ENCODE measurements at places on chromosomes 1 and 21.

DNA sequence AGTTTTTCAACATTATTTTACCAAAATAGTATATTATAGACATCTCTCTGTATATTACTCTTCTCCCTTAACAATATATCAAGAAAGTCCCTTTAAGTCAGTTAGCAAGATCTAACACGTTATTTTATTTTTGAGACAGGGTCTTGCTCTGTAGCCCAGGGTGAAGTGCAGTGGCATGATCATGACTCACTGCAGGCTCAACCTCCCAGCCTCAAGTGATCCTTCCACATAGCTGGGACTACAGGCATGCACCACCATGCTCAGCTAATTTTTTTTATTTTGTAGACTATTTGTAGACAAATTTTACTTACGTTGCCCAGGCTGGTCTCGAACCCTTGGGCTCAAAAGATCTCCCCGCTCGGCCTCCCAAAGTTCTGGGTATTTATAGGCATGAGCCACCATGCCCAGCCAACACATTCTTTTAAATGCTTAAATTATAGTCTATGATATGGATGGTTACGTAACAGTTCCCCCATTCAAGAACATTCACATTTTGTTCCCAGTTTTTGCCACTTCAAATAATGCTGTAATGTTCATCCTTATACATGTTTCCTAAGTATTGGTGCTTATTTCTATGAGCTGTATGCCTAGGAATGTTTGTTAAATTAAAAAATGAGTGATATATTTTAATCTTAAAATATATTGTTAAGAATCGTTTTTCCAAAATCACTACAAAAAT, 70.4 kb downstream of the TUT4 start:
- no peak for DNase-seq

- no peak for DNase-seq
These were observed 481.2 kb upstream of the NR5A2 start for GRCh38 chr1:199546323-199546722.

DNA sequence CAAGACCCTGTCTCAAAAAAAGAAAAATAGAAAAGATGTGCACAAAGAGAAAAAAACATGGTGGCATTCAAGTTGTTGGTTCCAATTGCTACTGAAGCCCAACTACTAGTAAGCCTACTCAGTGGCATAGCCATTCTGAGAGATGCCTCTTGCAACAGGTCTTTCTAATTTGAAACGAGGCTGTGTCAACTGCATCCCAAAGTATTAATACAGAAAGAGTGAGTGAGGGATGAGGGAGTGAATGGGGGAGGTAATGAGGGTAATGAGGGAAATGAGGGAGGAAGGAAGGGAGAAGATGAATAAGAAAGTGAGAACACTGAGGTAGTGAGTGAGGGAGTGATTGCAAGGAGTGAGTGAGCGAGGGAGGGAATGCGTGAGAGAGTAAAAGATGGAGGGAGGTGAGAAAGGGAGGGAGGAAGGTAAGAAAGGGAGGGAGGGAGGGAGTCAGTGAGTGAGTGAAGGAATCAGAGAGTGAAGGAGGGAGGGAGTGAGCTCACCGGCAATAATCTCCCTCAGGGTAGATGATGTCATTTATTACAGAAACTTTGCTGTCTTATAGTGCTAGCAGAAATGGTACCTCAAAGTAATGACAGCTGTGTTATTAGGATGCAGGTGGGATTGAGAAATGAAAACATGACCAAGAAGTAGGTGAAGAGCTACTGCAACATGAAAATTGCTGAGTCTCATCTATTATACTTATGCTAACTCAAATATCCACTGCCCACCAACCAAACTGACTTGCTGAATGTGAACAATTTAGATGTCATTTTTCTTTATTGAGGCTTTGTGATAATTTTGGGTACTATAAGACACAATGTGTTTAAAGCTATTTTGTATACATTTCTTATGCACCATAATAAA, 75.6 kb upstream of the ADAM30 start:
- DNase-seq, result no peak

DNA sequence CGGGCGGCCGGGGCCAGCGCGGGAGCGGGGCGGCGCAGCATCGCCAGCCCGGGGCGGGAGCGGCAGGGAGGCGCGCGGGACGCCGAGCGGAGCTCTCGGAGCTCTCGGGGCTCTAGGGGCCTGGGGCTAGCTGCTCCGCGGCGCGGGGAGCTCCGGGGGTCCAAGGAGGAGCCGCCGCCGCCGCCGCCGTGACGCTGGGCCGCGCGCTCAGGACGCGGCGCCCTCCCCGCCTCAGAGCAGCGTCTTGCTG, 147 bp downstream of the CLSTN1 start:
- DNase-seq, result no peak

GRCh38 chr1:12447307-12447706, 170.7 kb downstream of the DHRS3 start:
- DNase-seq, result no peak

DNA sequence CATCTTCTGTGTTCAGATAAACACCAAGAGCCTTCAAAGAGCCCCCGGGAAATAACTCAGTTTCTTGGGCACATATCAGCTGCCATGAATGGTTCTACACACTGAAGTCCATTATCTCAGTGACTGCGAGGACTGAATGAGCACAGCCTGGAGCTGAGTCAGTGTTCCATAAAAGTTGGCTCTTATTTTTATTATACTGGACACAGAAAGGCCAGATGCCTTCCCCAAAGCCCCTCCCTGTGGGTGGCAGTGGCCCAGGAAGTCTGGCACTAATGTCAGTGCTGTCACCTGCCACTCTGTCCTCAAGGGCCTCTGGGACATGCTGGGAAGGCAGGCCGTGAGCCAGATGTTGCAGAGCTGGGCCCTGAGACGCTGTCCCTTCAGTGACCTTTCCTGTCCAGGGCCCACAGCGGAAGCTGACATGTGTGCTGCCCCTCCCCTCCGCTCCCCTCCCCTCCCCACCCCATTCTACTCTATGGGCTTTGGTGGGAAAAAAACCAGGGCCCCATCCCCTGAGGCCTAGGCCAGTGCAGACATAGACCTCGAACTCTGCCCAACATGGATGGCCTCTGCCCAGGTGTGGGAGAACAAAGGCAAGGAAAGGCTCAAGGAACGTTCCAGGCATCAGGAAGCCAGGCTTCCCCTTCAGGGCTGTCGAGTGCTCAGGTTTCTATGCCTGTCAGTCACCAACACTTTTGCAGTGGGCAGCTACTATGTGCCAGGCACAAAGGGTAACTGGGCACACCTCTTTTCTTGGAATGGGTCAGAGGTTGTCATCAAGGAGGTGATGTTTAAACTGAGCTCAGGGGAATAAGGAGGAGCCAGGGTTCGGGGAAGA, 22.4 kb upstream of the NPPB start:
- DNase-seq, result no peak

- no peak for DNase-seq
These were observed 4.7 kb downstream of the SZRD1 start for GRCh38 chr1:16371725-16372124.

GRCh38 chr1:230113593-230114236, 46.7 kb downstream of the GALNT2 start:
- DNase-seq, result no peak

DNA sequence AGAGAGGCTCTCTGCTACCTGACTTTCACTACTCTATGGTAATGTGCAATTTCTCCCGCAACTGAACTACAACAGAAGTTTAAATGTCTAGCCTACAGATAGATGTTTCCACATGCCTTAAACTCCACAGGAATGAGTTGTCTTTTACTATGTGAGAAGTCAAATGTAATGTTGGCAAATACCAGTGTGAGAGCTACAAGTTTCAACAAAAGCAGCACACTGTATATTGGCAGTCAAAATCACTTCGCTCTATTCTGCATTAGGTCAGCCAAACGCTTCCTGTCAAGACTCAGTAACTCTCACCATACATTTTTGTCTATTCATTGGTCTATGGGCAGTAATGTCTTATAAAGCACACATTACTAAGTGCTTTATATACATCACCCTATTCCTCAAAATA, 41.9 kb downstream of the LUZP1 start:
- no peak for DNase-seq

- no peak for DNase-seq
These were observed 96.8 kb downstream of the NR5A2 start for GRCh38 chr1:200124309-200124708.

- no peak for DNase-seq
These were observed 1.6 kb downstream of the CRYBG2 start for GRCh38 chr1:26352338-26352679.

DNA sequence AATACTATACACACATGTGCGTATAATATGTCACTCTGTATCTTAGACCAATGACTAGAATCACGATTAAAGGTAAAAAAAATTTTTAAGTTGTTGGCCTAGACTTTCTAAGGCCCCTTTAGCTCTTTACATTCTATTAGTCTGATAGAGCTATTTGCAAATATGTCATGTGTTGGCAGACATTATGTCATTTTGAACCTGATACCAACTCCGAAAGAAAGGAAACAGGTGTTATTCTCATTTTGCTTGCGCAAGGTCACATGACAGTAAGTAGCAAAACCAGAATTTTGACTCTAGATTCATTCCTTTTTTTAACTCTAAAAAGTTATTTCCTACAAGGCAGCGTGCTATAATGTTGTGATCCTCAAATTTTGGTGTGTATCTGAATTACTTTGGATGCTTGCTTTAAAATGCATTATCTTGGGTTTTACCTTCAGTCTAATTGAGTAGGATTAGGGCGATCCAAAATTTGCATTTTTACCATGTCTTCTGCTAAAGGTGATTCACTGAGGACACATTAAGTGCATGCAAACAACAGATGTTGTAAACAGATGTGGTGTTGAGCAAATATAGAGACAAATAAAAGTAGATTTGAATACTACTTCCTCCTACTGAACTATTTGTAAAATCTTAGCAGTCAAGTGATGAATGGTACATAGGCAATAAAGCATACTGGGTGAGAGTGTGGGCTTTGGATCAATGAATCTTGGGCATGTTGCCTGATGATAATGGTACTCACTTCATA, 63.5 kb upstream of the KIAA1614 start:
- no peak for DNase-seq

DNA sequence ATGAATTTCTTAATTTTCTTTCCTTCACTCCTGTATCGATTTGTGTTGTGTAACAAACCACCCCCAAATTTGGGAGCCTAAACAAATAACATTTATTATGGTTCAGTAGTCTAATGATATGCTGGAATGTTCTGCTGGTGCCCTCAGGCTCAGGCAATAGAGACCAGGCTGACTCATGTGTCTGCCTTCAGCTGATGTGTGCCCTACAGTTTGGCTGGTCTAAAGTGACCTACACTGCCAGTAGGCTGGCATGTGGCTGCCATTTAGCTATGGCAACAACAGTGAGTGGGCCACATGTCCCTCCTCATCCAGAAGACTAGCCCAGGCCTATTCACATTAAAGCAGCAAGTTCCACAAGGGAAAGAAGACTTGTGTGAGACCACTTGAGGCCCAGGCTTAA, 115.8 kb downstream of the PTPRC start:
- DNase-seq, result no peak

DNA sequence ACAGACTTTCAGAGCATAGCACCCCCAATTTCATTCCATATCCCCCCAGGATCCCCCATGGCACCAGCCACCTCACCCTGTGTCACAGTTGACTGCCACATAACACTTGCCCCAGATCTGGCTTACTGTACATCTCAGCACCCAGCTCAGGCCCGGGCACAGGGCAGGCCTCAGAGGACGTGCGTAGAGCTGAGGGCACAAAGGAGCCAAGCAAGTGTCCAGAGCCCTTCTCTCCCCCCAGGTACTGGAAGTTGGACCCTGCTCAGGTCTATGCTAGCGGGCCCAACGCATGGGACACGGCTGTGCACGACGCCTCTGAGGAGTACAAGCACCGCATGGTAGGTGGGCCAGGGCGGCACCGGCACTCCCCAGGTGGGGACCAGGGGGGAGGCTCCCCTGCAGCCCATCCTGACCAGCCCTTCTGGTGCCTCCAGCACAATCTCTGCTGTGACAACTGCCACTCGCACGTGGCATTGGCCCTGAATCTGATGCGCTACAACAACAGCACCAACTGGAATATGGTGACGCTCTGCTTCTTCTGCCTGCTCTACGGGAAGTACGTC, 8.0 kb upstream of the SYTL1 start:
- DNase-seq, result no peak

- DNase-seq, result no peak
These were observed 255.0 kb downstream of the FAF1 start for GRCh38 chr1:50705041-50705440.

DNA sequence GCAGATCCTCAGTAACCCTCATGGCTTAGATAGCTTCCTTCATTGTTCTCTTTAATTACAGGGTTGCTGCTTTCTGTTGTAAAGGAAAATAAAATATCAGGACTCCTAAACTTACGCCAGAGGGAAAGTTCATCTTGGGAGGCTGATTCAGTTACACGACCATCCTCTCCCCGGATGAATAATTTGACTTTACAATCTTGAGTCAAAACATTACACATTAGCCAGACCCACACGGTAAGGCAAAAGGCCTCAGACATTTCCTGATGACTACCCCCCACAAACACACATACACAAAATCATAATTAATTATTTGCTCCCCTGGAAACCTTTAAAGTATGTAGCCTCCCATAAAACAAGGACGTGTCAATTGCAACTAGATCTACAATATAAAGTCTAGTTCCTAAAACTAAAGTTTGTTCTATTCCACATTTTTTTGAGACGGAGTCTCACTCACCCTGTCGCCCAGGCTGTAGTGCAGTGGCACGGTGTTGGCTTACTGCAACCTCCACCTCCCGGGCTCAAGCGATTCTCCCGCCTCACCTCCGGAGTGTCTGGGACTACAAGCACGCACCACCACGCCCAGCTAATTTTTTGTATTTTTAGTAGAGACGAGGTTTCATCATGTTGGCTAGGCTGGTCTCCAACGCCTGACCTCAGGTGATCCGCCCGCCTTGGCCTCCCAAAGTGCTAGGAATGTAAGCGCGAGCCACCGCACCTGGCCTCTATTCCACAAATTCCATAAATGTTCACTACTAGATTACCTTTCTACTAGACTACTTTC, 830 bp upstream of the PRDX1 start:
- no peak for DNase-seq

DNA sequence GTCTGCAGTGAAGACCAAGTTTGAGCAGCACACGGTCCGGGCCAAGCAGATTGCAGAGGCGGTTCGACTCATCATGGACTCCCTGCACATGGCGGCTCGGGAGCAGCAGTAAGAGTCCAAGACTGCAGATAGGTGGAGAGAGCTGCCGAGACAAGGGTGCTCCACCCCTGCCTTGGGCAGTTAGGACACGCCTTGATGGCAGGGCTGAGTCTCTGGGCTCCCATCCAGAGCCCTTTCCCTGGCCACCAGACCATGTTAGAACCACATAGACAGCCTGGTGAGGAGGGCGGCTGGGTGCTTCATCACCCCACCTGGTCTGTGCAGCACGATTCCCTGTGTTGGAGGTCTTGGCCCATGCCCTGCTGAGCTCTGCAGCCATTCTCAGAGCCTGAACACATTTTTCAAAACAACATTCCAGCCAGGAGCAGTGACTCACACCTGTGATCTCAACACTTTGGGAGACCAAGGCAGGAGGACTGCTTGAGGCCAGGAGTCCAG, 17.3 kb upstream of the MIIP start:
- no peak for DNase-seq

DNA sequence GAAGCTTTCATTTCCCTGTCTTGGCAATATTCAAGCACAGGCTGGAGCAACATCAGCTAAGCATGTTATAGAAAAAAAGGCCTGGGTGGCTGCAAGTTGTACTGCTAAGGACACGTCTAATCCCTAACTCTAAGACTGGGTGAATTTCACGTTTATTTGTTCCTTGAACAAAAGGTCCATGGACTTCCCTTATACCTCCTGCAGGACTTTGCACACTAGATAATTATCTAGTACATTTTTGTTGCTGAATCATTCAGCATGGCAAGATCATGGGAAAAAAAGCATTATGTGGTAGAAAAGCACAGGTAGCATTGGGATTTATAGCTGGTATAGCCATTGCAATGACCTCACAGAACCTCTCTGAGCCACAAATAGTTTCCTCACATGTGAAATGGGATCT, 130.7 kb upstream of the DMRTA2 start:
- DNase-seq, result no peak
